Cardiac muscle cell (in vitro differentiated cells and primary cell): ENCODE measurements at places on chromosomes 3 and 15.

GRCh38 chr3:145522893-145523651 lies 637.9 kb downstream of the PLOD2 start:
- DNase-seq = no peak

DNA sequence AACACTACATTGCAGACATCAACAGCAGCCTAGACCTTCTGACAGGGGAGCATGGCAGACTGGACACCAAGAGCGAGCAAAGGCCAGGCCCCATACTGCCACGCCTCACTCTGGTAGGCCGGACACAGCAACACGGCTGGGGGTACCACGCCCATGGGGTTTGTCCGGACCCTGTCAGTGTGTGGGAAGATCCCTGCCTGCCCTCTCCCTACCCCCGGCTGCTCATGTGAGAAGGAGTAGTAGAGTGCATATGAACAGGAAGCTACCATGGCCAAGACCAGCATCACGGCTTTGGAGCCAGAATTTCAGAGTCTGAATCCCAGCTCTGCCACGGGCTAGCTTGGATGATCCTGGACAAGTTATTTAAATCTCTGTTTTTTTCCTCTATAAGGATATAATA lies 27.9 kb downstream of the ALDH1L1 start:
- DNase-seq = no peak

GRCh38 chr3:72892081-72892775 lies 4.4 kb downstream of the GXYLT2 start:
- peak; percentile 93 for DNase-seq

- DNase-seq = no peak
These were observed 31.1 kb upstream of the SUCLG2 start for GRCh38 chr3:67685499-67685898.

DNA sequence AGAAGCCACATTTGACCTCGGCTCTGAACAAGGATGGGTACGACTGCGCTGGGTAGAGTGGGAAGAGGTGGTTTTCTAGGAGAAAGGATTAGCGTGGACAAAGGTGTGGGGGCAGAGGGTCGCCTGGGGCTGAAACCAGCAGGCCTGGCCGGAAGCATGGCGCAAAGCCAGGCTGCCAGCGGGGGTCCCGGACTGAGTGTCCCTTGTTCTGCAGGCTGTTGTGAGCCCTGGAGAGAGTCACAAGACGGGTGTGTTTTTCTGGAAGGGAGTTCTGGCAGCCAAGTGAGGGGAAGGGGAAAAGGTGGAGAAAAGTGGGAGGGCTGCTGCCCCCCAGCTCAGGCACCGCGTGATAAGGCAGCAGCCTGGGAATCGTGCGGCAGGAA lies 98.5 kb upstream of the MEF2A start:
- DNase-seq = no peak

DNA sequence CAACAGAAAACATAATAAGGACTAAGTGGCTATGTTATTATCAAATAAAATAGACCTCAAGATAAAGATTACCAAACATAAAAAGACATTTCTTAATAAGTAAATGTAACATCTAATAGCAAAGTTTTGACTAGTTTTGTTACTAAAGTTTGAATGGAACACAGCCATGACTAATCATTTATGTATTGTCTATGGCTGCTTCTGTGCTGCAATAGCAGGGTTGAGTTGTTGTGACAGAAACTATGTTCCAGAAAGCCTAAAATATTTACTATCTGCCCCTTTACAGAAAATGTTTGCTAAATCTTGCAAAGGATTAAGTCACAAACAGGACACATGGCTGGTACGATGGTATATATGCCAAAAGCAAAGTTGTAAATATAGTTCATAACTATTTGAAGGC lies 37.9 kb upstream of the MYH15 start:
- no peak for DNase-seq

DNA sequence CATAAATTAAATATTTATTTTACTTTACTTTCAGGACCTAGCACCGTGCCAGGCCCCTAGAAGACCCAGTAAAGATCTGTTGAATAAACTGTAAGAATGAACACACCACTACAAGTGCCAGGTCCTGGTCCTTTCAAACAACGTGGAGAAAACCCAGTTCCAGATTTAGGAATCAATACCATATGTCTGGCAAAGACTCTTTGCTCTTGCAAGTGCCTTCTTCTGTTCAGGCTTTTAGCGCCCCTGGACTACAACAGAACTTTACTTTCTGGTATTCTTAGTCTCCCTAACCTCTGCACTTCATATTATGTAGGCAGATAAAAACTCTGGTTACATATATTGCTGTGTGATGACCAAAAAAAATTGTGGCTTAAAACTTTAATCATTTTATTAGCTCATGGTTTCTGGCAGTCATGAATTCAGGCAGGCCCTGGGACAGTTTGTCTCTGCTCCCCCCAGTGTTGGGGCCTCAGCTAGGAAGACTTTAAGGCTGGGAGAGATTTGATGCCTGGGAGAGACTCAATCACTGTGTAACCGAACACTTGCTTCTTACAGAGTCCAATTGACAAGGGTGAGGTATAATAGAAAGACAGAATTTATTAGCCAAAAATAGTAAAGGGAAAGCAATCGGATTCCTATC lies 2.9 kb upstream of the PSMA4 start:
- DNase-seq = peak; percentile 42

- peak; percentile 41 for DNase-seq
These were observed 4.5 kb downstream of the RNF168 start for GRCh38 chr3:196499061-196499460.

GRCh38 chr3:40623567-40623966 lies 98.8 kb downstream of the ZNF621 start:
- no peak for DNase-seq

DNA sequence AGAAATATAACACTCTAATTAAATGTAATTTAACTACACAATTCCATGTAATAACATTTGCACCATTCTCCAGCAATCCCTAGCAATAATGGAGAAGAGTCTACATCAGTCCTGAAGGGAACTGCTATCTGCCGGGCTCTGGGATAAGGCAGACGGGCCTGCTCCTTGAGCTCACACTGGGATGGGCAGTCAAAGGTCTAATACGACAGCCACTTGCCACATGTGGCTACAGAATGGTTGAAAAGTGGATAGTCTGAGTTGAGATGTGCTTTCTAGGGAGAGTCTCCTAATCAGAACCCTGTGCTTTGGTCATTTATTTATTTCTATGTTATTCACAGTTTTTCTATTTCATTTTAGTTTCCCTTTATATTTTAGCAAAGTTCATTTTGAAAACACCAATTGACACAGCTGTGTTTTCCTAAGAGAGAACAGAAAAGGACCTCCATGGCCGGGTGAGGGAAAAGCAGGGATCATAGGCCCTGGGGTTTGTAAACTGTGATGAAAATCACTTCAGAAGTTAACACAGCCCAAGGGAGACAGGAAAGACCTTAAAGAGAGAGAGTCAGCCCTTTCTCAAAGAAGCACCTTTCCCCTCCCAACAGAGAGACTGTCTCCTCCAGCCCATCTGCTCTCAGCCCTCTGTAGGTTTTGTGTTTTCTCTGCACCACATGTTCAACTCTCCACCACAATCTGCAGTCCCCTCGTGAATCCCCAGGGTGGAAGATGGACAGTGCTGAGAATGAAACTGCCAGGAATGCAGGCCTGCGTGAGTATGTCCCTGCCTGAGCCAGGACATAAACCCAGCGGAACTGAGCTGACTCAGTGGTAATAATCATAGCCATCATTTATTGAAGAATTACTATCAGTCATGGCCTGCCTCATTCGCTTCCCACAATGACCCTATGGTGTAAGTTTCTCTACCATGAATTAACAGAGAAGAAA lies 11.6 kb downstream of the FSIP1 start:
- peak; percentile 60 for DNase-seq

GRCh38 chr3:186107215-186108105 lies 1.4 kb downstream of the ETV5 start:
- peak; percentile 81 for DNase-seq

- no peak for DNase-seq
These were observed 140.4 kb downstream of the CHDH start for GRCh38 chr3:53705774-53706173.

DNA sequence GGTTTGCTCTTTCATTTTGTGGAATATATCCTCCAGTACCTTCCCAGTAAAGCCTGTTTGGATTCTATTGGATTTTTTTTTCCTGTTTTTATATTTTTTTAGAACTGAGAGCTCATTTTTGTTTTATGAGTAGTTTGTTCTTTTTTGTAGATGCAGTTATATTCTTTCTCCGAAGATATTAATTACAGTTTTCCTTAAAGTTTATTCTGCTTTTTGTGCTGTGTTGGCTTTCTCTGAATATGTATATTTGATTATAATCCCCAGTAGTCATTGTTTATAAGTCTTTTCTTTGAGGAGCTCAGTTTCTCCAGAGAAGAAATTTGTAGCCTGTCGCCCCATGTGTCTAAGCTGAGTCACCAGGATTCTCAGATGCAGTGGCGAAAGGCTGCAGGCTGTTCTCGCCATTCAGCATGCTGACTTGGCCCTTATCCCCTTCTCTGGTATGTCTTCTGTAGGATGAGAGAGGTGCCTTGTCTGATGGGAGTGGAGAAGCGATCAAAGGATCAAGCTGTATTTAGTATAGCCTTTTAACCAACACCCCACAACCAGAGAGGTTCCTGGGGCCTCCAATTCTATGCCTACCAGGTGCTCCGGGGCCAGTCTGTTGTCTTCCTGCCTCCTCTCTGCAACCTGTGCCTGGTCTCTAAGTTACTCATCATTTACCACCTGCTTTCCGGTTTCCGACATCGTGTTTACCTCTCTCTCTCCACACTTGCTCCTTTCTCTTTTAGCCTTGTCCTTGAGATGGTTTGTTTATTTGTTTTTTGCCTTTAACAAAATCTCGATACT lies 31.7 kb upstream of the MFSD1 start:
- DNase-seq = peak; percentile 76

- no peak for DNase-seq
These were observed 20.8 kb downstream of the HSPBAP1 start for GRCh38 chr3:122772827-122773226.

DNA sequence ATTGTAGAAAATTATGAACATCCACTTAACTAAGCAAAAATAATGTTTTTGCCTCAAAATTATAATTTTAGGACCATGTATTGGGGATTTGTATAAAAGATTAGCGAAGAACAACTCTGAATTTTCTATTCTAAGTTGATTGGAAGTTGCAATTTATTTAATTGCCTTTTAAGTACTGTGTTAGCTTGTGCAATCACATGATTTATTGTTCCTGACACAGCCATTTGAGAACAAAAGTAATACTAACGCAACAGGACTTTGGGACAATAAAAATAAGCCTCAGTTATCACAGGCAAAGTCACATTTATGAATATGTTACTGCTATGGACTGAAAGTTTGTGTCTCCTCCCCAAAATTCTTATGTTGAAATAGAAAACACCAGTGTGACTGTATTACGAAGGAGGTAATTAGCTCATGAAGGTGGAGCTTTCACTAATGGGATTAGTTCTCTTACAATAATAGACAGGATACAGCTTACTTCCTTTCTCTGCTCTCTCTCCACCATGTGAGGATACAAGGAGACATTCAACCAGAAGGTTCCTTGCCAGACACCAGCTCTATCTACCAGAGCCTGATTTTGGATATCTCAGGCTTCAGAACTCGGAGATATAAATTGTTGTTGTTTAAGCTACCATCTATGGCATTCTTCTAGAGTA lies 745.9 kb downstream of the ZBBX start:
- no peak for DNase-seq

DNA sequence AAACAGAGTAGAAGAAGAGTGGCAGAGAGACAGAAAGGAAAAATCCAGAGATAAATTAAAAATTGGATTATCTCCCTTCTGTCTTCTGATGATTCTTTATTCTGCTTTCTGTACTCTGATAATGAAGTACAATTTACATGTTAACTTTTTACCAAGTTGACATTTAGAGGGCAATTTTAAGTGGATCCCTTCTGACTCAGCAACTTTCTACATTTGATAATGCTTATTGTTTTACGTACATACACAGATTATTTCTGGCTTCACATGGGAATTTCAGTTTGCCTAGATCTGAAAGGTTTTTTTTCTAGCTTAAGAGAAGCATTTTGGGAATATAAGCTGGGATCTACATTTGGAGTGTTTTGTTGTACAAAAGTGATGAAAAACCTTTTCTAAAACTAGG lies 491.3 kb downstream of the OTOL1 start:
- no peak for DNase-seq

DNA sequence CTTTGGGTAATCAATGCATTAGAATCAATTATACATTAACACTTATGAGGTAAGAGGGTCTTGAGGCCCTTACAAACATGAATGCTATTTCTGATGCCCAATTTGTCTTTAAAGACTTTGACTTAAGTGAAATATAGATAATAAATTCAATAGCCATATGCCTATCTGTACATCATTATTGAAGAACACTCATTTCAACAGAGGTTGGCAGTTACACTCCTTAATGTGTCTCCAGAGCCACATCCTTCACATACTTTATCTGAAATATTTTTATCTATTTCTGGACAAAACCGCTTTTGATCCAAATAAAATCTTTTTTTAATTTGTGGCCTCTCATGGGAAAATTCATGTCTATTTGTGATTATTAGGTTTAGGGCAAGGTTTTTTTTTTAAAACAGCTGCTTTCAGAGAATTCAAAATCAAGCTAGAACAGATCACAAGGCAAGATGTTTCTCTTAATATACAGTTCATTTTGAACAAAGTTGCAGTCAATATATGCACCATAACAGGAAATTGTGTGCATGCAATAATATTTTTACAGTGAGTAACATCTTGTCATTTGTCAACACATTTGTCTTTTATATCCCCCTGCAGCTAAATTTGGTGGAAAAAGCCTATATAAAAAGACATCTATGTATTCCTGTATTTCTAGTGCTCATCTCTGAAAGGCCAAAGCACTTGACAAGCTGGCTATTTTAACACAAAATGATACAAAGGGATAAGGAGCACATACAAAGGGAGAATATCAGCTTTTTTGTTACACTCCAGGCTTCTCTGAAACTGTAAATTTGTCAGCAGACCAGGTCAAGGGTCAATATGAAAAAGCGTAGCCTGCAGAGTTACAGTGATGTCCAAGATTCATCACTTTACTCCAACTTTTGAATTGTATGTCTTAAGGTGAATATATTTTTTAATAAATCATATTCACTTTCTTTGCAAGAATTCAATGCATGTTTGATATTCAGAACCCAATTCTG lies 146.2 kb upstream of the DPH6 start:
- peak; percentile 42 for DNase-seq

GRCh38 chr3:186806089-186807055 lies at the start of gene RFC4:
RFC4 (minus strand) TSS chr3:186806482; CDS start chr3:186804713, 1,769 bp downstream.
- peak; percentile 74 for DNase-seq

- DNase-seq = no peak
These were observed 323.8 kb upstream of the AZI2 start for GRCh38 chr3:28672406-28672805.

GRCh38 chr15:39391230-39391629 lies 189.6 kb upstream of the THBS1 start:
- peak; percentile 52 for DNase-seq
